Smooth muscle cell of the umbilical artery (primary cell): ENCODE measurements at places on chromosomes 5 and 9. TPM values are rescaled to one million over a fixed set of nuclear protein-coding genes. Genes with fewer than 3 reads are reported as not detected.

CCDC69 gene
- total RNA-seq: 2.0 and 2.7 TPM in 2 replicates

DMXL1 gene
- total RNA-seq: 45.0 and 46.6 TPM in 2 replicates

HACD4 gene
- 2.1 and 4.2 TPM in 2 replicates for total RNA-seq

OTP gene
- not detected in 2 replicates for total RNA-seq

DRD1 gene
- total RNA-seq: under 0.01 TPM in 1 of 2 replicates, not detected in the other

BNIP1 gene
- 20.1 and 25.8 TPM in 2 replicates for total RNA-seq

BAAT gene
- 0.23 TPM in 1 of 2 replicates, not detected in the other for total RNA-seq

PCDHB3 gene
- total RNA-seq: 0.09 and 0.30 TPM in 2 replicates

TRIM7 gene
- total RNA-seq: 0.30 and 0.69 TPM in 2 replicates

IFNA13 gene
- total RNA-seq: not detected in 2 replicates

NR4A3 gene
- 0.30 and 0.46 TPM in 2 replicates for total RNA-seq

GZMA gene
- total RNA-seq: not detected in 2 replicates

PCDHA9 gene
- total RNA-seq: under 0.01 and 0.09 TPM in 2 replicates

CSF1R gene
- 0.28 and 0.89 TPM in 2 replicates for total RNA-seq

SOHLH1 gene
- total RNA-seq: not detected in 2 replicates
